ENCODE measurements at places on chromosomes 12 and 14. TPM values are rescaled to one million over a fixed set of nuclear protein-coding genes. Genes with fewer than 3 reads are reported as not detected.

GRCh38 chr12:46794593-46795190, 31.1 kb downstream of the SLC38A4 start:
- no peak for DNase-seq

GRCh38 chr12:77229640-77230442, 164.5 kb upstream of the E2F7 start:
- DNase-seq: no peak

- DNase-seq: no peak
Measured at GRCh38 chr12:132294121-132295034, 35.0 kb downstream of the GALNT9 start.

DNA sequence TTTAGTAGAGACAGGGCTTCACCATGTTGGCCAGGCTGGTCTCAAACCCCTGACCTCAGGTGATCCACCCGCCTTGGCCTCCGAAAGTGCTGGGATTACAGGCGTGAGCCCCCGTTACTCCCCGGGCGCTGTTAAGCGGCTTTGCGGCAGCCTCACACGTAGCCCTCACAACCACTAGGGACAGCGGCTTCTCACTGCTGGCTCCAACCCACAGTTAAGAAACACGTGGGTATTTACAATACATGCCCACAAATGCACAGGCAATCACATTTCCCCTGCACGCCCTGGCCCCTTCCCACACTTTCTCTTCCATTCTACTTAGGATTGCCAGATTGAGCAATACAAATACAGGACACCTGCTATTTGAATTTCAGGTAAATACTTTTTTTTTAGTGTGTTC, 37.0 kb upstream of the EIF5 start:
- DNase-seq: no peak

The MYF5 gene
- not detected for total RNA-seq

DNA sequence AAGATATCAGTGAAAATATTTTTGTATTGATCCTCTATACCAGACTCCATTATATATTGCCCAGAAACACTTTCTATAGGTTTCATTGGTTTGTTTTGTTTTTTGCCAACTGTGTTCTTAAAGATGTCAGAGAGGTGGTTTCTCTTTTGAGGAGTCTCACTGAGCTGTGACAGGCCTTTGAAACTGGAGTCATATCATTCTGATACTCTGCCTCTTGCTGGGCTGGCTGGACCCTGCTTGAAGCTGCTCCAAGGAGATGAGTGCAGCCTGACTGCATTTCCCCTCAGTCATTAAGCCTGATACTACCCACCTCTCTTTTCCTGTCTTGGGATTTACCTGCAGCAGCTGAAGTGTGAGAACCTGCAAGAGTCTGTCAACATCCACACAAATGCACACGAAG, 16.4 kb upstream of the TAS2R30 start:
- no peak for DNase-seq

- no peak for DNase-seq
Measured at GRCh38 chr12:88866881-88867280, 286.6 kb upstream of the KITLG start.

The IL22 gene
- total RNA-seq: not detected

GRCh38 chr14:22607291-22607690, 9.2 kb downstream of the ABHD4 start:
- DNase-seq: no peak

The C12orf76 gene
- 14.9 TPM for total RNA-seq

DNA sequence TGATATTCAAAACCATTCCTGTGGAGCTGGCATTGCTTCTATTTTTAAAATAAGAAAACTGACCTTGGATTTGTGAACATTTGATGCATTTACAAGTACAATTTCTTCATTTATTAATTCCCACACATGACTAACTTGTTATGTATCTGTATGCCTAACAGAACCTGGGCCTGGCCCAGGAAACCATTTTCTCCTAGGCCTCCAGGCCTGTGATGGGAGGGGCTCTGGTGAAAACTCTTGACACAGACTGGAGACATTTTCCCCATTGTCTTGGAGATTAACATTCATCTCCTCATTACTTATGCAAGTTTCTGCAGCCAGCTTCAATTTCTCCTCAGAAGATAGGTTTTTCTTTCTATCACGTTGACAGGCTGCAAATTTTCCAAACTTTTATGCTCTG, 42.0 kb downstream of the GLIPR1L2 start:
- no peak for DNase-seq

The KIF26A gene
- total RNA-seq: not detected

DNA sequence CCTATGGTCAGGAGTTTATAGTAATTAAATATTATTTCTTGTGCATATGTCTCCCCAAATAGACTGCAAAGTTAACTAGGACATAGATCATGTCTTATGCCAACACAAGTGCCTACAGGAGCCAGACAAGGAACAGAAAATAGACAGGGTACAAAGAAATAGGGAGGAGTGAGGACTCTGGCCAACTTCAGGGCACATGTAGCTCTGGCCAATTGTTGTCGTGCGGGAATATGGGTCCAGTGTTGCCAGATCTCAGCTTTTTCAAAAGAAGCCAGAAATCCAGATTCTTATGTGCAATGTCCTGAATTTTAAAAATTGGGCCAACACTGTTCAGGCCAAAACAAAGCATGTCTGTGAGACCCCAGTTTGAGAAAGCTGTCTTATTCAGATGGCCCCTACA, 68.7 kb downstream of the RFX4 start:
- no peak for DNase-seq

The DHH gene
- total RNA-seq: not detected

The DNAJC22 gene
- 10.4 TPM for total RNA-seq

The CLEC14A gene
- total RNA-seq: not detected

DNA sequence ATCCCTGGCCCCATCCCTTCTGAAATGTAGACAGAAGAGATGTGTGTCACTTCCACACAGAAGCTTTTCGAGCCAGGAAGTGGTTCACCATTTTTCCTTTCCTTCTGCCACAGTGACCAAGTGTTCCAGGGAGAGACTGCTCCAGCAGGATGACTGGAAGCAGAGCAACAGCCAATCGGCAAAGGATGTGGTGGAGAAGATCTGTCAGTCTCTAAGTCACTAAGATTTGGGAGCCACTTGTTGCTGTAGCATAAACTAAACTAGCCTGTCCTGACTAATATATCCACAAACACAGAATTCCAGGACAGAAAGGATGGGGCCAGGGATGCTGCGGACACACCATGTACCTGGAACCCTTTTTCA, 42.9 kb downstream of the DUSP6 start:
- peak; percentile 25 for DNase-seq

GRCh38 chr12:129002427-129002826, 149.1 kb downstream of the GLT1D1 start:
- DNase-seq: no peak

DNA sequence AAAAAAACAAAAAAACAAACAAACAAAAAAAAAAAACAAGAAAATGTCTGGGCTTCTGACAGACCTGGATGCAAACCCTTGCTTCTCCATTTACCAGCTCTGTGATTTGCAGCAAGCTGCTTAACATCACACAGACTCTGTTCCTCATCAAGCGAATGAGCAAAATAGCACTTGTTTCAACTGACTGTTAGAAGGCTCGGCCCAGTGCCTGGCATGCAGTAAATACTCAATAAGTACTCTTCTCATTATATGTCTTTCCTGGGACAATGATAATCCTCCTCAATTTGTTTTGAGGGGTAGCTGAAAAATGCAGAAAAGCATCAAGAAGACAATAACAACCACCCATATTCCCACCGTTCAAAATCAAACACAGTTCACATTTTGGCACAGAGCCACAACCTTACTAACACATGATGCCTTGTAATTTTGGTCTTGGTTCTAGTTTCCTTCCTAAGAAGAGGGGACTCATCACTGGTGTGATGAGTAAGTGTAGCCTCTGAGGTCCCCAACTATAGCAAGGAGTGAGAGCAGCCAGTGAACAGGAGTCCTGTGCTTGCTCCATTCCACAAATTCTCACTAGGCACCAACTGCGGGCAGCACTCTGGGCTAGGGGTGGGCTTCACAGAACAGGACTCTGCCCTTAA, 60.4 kb downstream of the TTC7B start:
- DNase-seq: peak; percentile 3

The XPOT gene
- 74.0 TPM for total RNA-seq

The POTEG gene
- 0.29 TPM for total RNA-seq

DNA sequence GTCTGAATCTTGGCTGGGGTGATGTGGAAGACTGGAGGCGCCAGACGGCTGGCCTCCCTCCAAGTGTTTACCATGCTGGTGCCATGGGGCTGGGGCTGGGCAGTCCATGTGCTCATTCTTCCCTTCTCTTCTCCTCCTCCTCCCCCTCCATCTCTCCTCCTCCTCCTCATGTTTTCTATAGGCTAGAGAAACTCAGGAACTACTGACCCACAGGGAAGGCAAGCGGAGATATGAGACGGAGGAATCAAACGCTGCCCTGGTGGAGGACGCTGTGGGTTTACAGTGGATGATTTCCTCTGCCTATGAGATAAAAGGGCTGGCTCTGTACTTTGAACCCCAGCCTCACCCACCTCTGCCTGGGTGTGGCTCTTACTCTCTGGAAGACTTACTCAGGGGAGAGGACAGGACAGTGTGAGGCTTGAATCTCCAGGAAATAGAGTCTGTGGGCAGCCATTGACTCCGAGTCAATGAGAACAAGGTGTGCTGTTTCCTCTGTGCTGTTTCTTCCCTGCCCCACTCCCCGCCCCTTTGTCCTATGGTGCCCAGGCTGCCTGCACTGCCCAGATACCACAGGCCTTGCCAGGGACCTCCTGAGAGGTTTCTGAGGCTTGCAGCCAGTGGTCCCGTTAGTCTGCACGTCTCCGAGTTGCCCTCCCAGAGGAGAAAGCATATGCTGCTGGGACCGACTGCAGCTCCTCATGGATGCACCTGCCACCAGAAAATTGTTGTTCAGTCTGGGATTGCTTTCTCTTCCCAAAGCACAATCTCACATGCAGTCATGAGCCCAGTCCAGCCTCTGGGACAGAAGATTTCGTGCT, 132.6 kb upstream of the ARHGAP5 start:
- no peak for DNase-seq

The CD27 gene
- not detected for total RNA-seq

The CABP1 gene
- total RNA-seq: not detected

DNA sequence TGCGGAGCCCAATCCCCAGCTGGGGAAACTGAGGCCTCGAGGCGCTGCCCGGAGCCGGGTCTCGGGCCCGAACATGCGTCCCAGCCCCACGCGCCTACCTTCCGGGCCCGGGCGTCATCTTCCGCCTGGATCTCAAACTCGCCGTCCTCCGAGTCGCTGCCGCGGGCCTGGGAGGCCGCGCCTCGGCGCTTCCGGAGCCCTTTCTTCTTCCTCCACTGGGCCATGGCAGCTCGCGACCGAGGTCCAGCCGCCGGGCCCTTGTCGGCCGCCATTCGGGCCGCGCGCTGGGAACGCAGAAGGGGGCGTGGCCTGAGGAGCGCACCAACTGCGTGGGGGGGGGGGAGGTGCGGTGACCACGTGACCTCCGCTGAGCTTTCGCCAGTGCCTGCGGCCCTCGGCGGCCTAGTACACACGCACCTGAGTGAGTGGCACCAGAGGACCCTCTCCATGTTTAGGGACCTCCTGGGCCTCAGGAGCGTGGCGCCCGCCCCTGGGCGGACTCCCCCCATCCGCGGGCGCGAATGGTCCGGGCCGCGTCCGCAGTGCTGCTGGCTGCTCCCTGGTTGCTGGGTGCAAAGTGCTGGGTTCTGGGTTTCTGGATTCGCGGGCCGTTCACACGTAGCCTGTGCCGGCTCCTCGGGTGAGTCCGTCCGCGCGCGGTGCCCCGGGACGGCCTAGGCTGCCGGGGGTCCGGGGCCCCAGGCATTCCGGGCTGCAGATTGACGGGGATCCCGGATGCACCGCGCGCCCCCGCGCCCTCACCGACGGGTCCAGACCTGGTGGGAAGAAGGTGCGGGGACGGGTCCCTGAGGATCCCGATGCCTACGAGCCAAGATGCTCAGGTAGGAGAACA, at the start of the genes DDX54 and RITA1:
Gene DDX54, minus strand, starts transcription at position 299 of the 853 bp plus-strand sequence. Its CDS starts 27 bp downstream, at position 272.
Gene RITA1, plus strand, starts transcription at position 542 of the 853 bp plus-strand sequence. CDS start 1,026 bp downstream, outside the sequence.
- DNase-seq: peak; percentile 68

- DNase-seq: no peak
Measured at GRCh38 chr12:62468397-62468796, 1.8 kb downstream of the MON2 start.

The OR4K15 gene
- total RNA-seq: not detected

DNA sequence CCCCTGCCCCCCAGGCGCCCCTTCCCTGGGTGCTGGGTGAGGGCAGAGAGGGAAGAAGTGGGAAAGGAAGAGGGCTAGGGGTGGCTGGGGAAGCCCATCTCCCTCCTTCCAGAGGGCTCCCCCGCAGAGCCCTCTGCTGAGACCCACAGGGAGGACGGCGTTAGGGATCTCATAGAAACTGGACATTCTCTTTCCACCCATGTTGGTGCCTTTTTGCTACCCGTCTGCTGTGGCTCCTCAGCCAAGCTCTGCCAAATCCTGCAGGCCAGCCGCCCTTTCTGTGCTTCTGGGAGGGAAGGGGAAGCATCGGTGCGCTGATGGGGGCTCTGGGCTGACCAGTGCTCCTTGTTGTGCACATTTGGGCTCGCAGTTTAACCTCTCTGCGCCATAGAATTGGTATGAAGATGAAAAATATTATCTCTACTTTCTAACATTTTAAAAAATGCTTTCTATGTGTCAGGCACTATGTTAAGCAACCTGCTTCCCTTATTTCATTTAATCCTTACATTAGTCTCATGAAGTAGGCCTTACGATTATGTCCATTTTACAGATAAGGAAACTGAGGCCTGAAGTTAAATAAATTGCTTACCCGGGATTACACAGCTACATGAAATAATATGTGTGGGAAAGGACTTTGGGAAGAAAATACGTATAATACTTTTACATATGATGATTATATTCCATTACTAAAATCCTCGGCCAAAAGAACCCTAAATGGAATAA, 981 bp downstream of the SLC48A1 start:
- no peak for DNase-seq

The GLS2 gene
- total RNA-seq: 0.20 TPM

The TEX22 gene
- not detected for total RNA-seq

GRCh38 chr12:62866451-62867082, 68.4 kb downstream of the PPM1H start:
- DNase-seq: peak; percentile 4

Measured in RPMI7951 (cell line).